ENCODE measurements at places on chromosomes 4 and X.

GRCh38 chr4:20420916-20421602 lies 169.4 kb downstream of the SLIT2 start:
- DNase-seq: no peak

GRCh38 chr4:69025191-69025998 lies 70.9 kb upstream of the UGT2B7 start:
- DNase-seq: peak; percentile 37

DNA sequence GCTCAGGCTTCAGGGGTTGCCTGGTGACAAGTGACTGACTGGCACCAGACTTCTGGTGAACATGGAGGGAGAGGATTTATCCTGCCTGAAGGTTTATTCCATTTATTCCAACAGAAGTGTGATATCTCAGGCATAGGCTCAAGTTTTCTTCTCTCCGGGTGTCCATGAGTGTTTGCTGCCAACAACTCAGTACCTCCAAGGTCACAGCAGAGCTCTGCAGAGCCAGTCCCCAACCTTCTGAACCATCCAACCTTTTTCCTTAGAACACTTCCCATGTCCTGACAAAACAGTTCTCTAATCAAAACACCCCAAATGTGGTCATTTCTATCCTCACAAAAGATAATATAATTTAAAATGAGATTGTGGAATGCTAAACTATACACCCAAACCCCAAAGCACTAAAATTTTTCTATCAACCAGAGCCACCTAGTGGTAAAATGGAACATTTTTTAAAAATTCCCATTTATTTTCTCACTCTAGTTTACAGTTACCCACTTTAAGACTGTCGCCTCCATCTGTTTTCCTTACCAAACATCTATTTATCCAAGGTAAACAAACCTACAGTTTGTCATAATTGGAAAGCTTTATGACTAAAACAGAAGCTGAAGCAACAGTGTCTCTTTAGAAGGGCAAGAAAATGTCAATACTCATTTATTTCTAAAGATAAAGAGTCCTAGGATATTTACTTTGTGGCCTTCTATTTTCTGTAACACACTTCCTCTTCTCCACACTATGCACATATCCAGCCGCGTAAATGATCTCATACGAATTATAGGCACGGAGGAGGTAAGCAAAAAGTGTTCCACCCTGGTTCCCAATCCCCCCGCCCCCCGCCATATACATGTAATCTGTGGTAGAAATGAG lies 39.5 kb downstream of the TMEM154 start:
- no peak for DNase-seq

DNA sequence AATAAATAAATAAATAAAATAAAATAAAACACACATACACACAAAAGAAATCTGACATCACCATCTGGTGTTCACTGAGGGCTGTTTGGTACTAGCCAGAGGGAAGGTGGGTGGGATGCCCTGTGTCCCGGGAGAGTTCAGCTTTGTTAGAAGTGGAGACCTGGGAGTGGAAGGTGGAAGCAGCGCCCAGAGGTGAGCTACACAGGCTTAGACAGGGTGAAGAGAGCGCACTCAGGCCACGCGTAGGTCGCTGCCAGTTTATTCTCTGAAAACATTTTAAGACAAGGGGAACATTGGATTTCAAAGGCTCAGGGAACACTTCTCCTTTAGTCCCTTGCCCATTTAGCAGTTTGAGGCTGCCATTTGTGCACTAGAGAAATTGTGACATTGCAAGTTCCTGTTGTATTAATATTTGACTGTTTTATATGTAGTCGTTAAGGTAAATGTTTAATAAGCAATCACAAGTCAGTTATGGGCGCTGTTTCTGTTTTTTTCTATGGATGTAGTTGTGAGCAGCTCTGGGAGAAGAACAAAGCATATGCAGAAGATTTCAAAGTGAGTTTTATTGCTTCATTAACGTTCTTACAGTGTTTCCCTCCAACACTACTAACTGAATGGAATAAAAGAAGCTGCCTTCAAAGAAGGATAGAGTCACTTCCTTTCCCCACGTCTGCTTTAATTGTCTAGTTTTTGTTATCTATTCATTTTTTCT lies 405.5 kb upstream of the NR3C2 start:
- peak; percentile 34 for DNase-seq

- DNase-seq: no peak
Observed at GRCh38 chrX:97229318-97229717, 345.6 kb downstream of the RPA4 start.

GRCh38 chr4:113278324-113278934 lies 229.0 kb downstream of the ANK2 start:
- DNase-seq: peak; percentile 64
